ENCODE measurements at places on chromosomes 12 and 14.

- no peak for DNase-seq
Measured at GRCh38 chr14:72810201-72810600, 83.7 kb downstream of the DPF3 start.

DNA sequence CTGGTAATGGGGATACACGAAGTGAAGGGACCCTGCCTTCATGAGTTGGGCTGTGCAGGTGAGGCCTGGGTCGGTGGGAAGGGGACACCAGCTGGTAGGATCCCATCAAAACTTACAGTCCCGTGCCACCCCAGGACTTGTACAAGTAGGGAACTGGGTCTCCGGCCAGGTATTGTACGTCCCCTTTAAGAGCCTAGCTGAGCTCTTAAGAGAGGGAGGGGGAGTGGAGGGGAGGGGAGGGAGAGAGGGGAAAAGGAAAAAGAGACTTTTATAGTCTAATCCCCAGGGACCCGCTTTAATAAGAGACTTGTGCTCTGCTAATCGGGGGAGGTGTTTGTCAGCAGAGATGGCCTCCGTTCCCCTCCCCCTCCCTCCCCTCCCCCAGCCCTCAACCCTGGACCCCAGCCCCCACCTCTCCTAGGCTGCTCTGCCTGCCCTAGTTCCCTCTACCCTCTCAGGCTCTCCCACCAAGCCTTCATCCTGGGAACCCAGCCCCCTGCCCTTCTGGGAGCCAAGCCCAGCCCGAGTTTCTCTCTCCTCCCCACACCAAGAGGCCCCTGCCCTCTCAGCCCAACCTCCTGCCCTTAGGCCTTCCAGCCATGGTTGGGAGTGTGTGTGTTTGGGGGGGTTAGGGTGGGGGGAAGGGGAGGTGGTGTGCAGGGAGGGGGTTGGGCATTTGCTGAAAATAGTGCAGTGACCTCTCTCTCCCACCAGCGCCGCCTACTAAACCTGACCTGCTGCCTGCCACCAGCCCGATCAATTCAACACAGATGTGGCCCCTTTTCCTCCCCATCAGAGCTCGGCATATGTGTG is 2.6 kb downstream of the GDF11 start:
- DNase-seq: no peak

DNA sequence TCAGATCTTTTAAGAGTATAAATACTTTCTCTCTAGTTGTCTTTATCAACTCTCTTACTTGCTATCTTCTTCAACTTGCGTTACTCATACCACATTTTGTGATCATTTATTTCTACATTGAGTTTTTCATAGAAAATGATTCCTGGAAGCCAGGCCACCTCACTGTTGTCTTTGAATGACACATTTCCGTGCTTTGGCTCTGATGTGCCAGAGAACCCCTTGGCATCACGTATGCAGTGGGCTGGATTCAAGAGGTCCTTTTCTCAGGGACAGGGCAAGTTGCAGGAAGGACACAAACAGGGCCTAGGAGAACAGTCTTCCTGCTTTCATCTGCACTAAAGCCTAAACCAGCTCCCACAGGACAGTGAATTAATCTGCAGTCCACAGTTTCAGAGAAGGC is 70.3 kb upstream of the PYGL start:
- no peak for DNase-seq

DNA sequence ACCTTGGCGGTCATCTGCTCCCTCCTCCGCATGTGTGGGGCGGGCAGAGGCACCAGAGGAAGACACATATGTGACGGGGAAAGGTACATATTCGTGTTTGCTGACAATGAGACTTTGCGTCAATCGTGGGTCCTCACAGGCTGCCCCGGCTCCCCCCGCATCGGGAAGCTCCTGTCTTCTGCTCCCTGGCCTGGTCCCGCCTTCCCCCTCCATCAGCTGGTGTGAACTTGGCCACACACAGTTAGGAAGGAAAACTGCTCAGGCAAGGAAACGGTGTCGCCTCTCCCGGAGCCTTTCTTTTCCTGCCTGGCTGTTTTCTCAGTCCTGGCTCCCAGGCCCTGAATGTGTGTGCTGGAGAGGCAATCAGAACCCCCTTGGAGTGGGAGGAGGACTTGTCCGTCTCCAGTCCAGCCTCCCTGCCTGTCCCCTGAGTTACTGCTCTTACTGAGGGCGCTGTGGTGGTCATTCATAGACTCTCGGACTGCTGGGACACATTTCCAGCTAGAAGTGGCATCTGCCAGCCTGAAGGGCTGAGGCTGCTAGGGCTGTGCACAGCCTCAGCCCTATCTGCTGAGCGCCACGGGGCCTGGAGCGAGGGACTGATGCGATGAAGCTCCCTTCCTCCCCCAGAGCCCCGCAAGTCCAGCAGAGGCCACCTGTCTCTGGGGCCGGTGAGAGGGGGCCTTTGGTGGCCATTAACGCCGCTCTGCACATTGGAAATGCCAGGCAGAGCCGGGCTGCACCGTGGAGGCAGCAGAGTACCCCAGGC is 44.2 kb upstream of the TSPAN9 start:
- no peak for DNase-seq

- peak; percentile 46 for DNase-seq
Measured at GRCh38 chr12:109870648-109871047, 9.7 kb downstream of the GLTP start.

DNA sequence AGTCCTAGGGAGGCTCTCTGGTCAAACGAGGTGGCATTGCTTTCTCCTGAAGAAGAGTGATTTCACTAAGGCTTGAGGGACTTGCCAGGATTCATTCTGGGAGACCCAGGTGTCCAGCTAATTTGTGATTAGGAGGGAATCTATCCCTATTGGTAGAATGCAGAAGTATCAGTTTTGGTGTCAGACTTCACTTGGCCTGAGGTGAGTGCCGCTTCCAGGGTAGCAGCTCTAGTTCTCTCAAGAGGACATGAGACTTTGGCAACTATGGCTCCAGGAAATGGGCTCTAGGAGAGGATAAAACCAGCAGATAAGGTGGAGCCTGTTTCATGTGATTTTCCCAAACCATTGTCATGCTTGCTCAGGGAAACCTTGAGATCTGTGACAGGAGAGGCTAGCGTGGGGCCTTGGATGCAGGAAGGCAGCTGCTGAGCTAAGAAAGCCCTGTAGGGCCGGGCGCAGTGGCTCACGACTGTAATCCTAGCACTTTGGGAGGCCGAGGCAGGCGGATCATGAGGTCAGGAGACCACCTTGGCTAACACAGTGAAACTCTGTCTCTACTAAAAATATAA is 11.6 kb upstream of the TMEM117 start:
- DNase-seq: no peak

GRCh38 chr12:25839470-25839869 is 119.0 kb upstream of the RASSF8 start:
- no peak for DNase-seq

GRCh38 chr14:35825968-35826217 is 245 bp upstream of the BRMS1L start:
- DNase-seq: no peak

DNA sequence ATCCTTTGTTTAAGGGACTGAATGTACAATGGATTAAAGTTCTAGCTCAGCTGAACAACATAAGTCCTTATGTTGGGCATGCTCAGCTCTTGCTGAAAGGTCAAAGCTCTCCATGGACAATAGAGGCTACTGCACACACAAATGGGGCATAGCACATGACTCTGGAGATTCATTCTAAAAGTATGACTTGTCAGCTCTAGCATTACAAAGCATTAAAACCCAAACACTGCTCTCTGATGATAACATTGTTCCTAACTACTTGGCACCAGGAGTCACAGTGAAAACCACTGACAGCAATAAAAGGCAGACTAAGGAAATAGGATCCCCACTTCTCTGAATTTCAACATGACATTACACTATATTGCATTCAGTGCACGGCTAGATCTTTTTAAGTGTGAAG is 21.9 kb upstream of the FSCB start:
- no peak for DNase-seq

DNA sequence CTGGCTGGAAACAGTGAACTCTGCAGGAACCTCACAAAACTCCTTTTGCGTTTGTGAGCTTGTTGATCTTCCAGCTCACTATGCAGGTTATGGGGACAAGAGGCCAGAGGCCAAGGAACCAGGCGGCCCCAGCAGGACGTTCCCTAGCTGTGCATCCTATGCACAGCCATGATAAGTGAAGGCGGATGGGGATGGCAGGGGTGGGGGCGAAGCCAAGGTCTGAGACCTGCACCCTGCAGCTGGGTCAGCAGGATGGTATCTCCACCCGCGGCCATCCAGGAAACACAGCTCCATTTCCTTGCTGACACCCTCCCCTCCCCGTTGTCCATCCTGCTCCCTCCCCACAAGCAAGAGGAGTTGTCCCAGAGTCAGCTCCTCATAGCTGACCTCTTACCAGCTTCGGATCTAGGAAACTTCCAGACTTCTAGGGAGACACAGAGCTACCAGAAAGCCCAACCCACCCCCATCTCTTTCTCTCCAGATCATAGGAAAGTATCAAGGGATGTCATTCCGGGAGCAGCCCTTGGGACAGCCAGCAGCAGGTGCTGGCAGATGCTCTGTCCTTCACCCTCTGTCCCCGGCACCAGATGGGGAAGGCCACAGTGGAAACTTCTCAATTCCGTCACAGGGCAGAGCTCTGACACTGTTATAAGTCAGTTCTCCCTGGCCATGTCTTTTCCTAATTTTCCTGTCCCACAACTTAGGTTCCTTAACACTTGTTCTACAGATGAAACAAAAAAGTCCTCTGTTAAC is 9.4 kb downstream of the ZBTB39 start:
- no peak for DNase-seq

DNA sequence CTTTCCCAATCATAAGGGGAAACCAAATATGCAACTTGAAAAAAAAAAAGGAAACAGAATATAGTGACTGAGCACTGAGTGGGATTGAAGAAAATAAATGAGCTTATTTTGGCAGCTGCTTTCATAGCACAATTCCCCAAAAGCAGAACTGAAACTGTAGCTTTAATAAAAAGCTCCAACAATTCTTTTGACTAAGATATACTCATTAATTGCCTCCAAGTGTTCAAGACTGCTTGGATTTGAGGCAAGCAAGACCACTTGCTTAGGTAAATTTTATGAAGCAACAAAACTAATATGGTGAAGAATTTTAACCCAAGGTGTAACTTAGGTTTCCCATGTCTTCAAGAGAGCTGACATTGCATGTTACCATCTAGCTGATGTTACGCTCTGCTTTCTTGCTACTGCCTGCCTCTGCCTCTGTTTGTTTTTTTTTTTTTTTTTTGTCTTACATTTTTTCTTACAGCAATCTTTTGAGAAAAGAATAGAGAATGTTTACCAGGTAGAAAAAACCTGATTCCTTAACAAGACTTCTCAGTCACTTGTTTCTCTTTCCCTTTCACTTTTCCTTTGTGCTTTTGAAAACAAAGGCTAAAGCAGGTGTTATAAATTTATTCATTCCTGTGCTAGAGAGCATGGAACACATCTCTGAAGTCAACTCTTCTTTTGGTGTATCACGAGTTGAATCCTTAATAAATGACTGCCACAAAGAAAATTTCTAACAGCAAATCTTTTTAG is 134.4 kb downstream of the BCAT1 start:
- DNase-seq: no peak

DNA sequence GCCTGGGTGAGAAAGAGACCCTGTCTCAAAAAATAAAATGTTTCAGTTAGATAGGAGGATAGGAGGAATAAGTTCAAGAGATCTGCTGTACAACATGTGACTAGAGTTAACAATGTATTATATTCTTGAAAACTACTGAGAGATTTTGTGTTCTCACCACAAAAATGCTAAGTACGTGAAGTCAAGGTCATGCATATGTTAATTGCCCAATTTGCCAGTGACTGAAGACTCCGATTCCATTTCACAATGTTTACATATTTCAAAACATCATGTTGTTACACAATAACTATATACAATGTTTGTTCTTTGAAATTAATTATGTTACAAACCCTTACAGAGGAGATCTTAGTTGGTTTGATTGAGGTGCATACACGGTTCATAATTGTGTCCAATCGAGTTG is 52.1 kb downstream of the SLC15A4 start:
- DNase-seq: no peak

- DNase-seq: no peak
Measured at GRCh38 chr12:25194722-25195055, 271 bp downstream of the DNAI7 start.

GRCh38 chr14:52473557-52473956 is 78.7 kb downstream of the TXNDC16 start:
- DNase-seq: no peak

DNA sequence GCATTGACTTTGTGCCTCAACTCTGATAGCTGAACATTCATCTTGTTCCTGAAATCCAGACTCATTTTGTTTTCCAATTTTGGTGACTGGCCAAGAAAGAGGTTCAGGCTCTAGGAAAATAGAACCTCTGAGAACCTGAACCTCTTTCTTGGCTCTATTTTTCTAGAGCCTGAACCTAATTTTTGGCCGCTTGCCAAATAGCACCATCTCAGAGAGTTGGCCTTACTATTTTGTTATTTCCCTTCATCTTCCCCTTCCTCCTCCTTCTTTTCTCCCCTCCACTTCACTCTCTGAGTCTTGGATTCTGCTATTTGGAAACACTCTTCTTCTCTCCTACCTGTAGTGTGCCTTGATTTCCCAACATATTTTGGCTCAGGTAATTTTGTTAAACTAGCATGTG is 114.4 kb upstream of the CNTN1 start:
- DNase-seq: no peak

DNA sequence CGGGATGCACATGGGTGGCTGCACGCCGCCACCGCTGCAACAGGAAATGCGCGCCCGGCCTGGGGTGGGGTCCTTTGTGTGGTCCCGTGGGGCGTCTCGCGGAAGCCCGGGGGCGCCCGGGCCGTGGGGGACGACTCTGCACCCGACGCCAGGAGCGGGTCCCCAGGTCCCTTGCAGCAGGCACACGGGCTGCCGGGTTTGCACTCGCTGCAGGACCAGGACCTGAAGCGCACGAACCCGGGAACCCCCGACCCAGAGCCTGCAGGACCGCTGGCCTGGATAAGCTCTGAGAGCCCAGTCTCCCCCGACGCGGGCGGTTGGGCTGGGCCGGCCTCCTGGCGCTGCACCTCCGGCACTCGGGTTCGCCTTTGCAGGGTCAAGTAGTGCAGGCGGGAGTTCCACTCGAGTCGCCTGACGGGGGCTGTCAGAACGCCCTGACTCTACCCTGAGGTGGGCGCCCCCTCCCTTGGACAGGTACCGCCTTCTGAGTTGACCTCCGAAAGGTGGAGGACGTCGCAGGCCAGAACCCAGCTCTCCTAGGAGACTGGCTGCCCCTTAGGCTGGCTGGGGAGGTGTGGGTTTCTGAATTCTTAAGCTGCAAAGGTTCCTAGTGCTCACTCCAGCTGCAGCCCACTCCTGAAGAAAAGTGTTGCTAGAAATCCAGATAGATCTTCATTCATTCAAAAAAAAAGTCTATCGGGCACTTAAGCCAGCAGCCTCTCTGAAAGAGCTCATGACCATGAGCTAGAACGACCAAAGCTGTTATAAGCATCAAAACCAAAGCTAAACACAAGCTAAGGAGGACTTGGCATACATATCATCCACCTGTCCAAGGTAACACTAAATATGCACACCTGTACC is 68.0 kb downstream of the RNF34 start:
- peak; percentile 48 for DNase-seq

- DNase-seq: no peak
Measured at GRCh38 chr12:46515829-46516228, 143.3 kb upstream of the SLC38A2 start.

GRCh38 chr12:77210724-77211123 is 145.4 kb upstream of the E2F7 start:
- DNase-seq: no peak

- no peak for DNase-seq
Measured at GRCh38 chr14:80536456-80536855, 325.2 kb upstream of the DIO2 start.

GRCh38 chr12:50353404-50353803 is 43.0 kb downstream of the FAM186A start:
- no peak for DNase-seq

All from AG08396 (cell line).